Activated CD4-positive, alpha-beta T cell treated with anti-CD3 and anti-CD28 coated beads for 1 hour (primary cell): ENCODE measurements at places on chromosomes 5 and 9.

DNA sequence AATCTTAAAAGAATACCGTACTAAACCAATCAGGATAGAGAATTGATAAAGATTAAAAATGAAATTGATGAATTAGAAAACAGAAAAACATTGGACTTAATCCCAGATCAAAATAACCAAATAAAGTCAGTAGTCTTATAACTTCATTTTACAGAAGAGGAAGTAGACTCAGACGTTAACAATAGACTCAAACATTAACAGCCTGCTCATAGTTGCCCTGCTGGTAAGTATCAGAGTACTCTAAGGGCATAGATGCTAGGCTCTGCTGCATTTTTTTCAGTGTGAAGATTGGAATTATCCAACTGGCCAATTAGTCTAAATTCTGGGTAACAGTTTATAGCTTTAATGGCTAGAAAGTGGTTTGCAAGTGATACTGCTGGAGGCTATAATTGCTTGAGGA is 42.9 kb downstream of the ADGRV1 start:
- DNase-seq, result no peak

DNA sequence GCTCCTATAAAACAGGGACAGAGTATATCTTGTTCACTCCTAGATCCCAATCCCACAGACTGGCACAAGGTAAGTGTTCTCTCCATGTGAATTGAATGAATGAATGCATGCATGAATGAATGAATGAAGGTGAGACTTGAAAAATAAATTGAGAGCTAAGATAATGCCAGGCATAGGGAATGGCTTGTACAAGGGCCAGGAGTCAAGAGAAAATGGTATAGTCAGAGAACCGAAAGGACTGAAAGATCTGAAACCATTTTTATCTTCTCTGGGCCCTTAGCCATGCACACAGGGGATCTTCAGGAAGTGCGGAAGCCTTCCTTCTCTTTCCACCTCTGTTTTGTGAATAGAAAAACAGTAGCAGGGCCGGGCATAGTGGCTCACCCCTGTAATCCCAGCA is 48.4 kb upstream of the FABP6 start:
- no peak for DNase-seq

DNA sequence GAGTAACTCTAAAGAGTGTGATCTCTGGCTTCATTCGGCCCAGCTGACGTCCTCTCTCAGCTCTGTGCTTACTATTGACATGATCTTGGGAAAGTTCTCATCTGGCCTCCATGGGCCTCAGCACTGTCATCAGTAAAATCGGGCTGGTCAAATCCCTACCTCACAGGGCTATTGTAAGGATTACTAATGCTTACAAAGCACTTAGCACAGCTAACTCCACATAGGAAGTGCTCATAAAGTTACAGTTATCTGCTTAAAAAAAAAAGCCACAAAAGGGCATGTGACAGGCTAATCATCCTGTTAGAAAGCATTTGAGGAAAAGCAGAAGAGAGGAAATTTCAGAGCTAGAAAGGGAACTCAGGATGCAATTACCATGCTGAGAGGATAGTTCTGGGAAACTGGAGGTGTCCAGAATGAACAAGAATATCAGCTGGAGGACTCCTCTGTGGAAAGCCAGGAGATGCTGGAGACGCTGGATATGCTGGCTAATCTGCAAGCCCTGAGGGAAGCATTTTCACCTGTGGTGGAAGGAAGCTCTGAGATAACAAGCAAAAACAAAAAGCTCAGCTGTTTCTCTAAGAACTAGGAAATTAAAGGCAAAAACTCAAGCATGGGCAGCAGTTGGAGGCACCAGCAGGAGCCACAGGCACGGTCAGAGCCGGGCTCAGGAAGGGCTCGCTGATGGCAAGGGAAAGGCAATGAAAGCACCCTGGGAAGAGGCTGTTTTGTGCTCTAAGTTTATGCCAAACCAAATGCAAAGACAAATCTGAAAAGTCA is 4.4 kb upstream of the BHMT start:
- DNase-seq, result no peak

DNA sequence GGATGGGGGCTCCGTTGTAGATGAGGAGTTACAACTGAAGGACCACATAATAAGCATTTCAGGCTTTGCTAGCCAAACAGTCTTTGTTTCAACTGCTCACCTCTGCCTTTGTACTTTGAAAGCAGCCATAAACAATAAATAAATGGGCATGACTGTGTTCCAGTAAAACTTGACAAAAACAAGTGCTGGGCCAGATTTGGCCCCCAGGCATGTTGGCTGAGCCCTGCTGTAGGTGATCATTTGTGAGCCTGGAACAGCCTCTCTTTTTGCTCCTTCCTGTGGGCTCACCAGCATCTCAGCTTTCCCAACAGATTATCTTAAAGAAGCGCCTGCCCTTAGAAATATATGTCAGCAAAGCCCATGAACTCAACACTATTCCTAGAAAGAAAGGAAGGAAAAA is 149.4 kb downstream of the GOLPH3 start:
- DNase-seq, result no peak

- DNase-seq, result no peak
Observed at GRCh38 chr9:89714321-89714720, 109.5 kb downstream of the GADD45G start.

GRCh38 chr5:179379321-179379890 is 34.1 kb upstream of the ADAMTS2 start:
- no peak for DNase-seq

DNA sequence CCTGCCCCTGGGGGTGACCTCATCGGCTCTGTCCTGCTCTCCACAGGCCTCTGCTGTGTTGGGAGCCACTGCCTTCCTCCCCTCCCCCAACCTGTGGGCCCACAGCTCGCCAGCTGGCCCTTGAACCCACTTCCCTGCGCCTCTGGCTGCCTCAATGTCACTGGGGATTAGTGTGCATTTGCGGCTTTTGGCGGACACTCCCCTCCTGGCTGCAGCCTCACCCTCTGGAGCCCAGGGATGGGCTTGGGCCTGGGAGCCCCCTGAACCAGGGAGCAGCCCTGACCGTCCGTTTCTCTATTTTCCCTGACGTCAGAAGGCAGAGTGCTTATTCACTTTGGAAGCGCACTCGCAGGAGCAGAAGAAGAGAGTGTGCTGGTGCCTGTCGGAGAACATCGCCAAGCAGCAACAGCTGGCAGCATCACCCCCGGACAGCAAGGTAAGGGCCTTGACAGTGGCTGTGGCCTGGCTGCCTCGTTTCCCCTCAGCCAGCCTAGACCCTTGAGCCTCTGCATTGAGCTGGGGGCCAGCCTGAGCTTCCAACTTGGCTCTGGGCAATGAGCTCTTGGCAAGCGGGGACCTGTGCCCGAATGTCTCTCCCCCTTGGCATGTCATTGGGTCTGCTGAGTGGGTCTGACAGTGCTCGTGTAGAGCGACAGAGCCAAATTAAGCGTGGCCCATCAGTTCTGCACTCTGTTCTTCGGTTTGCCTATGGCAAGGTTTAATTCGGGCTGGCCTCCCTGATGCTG is 73.1 kb downstream of the RGS3 start:
- DNase-seq, result no peak

GRCh38 chr9:120883608-120883996 is 6.6 kb upstream of the PHF19 start:
- DNase-seq, result no peak

- DNase-seq, result no peak
Observed at GRCh38 chr9:7093040-7093439, 335.3 kb downstream of the KDM4C start.

DNA sequence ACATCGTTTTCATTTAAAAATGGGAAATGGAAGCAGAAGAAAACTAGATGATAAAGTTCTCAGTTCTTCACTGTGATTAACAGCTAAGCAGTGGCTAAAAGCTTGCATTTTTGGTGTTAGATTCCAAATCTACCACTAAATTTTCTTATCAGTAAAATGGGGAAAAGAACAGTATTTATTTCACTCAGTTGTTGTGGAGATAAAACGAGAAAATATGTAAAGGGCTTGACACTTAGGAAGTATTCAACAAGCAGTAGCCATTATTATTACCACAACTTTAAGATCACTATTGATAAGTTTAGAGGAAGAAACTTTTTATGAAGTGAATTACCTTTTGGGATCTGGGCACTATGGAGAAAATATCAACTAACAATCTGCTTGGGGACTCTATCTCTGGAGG is 4.5 kb downstream of the STOM start:
- no peak for DNase-seq
